ENCODE measurements at places on chromosomes 12 and 14.
A peak's percentile ranks its signal among the peaks of the same experiment; 100 is the strongest.

DNA sequence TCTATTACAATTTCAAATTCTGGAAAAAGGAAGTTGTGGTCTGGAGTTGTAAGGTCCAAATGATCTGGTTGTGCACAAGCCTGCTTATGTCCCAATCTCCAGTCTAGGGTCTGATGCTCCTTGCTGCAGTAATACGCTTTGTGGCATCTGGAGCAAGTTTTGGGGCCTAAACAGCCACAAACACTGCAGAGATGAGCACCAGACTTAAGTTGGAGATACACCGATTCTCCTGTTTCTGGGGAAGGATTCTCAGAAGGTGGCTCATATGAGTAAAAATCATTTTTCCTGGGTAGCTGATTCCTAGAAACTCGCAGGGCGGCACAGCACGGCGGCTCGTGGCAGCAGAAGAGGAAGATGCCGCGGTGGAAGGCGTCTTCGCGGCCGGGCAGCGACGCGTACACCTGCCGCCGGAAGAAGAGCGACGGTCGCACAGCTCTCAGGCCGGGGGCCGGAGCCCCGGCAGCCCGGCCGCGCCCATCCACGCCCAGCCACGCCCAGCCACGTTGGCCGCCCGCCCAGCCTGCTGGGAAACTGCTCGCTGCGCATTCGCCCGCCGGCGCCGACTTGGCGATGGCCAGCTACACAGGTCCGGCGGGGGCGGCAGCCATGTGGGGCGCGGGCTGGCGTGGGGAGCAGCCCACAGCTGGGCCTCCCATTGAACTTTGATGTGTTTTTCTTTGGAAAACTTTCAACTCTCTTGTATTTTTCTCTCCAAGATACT, 129.0 kb downstream of the ASCL4 start:
- peak; percentile 77 for DNase-seq

DNA sequence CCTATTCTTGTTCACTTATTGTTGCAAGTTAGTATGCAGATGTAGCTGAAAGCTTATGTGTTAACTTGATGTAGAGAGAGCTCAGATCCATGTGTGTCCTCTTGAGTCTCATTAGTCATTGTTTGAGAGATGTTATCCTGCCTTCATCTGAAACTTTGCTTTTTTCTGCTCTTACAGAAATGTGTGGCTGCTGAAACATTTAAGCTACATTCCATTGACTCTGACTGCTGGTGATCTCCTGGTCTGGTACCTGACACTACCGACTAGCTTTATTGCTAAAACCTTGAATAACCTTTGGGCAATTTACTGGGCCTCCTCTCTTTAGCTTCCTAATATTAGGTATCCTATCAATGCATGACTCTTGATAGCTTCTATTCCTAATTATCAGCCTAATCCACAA, 705.6 kb upstream of the FOXG1 start:
- no peak for DNase-seq

DNA sequence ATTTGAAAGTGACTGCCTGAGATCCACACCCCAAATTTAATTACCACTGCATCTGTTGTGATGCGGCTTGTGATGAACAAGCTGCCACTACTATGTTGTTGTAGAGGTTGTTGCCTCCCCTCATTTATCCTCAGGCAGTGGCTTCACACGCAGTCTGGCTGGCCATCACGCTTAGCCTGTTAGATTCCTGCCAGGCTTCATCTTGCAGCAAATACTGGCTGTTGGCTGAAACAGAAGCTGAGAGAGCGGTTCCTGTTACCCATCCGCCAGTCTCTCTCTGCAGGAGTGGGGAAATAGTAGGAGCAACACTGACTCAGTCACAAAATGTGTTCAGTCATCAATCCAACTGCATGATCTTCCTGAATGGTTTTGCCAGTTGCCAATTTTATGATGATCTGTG, 934.4 kb downstream of the FLRT2 start:
- DNase-seq, result no peak

- no peak for DNase-seq
Observed at GRCh38 chr14:43503508-43503907, 1003.6 kb downstream of the FSCB start.

DNA sequence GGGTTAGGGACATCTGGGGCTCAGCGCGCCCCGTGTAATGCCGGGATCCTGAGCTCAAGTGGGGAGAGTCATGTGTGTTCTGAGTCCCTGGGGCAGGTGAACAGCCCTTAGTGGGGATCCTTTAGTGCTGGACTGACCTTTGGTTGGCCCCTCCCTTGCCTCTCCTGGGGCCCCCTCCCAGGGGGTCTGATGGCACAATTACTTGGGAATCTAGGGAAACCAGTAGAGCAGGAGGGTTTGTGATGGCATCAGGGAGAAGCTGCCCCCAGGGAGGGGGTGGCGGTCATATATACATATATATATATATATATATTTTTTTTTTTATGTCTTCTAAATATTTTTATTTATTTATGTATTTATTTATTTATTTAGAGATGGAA, at the start of gene MORN3:
Gene MORN3 (minus strand): TSS at position 134 of the 380 bp plus-strand sequence. CDS start 171 bp downstream, outside the sequence.
- no peak for DNase-seq

DNA sequence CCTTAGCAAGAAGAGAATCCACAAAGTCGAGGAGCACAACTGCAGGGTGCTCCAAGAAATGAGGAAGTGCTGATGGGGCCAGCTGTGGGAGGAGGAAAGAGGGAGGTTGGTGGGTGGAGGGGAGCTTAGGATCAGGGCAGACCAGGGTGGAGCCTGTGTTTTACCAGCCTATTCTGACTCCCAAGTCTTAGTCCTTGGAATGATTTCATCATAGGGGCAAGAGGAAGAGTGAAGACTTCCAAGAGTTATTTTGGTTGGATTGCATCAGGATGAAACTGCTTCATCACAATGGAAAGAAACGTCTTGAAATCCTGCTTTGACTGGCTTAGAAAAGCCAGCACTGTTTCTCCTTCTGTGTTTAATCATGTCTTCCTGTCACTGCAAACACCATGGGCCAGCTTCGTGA, 194.0 kb downstream of the DPF3 start:
- no peak for DNase-seq

GRCh38 chr12:42326541-42327226, 717 bp downstream of the PPHLN1 start:
- DNase-seq, result peak; percentile 45

- DNase-seq, result no peak
Observed at GRCh38 chr14:24308342-24309124, 756 bp upstream of the CIDEB start.

GRCh38 chr14:69673104-69673503, 61.7 kb downstream of the SUSD6 start:
- no peak for DNase-seq

DNA sequence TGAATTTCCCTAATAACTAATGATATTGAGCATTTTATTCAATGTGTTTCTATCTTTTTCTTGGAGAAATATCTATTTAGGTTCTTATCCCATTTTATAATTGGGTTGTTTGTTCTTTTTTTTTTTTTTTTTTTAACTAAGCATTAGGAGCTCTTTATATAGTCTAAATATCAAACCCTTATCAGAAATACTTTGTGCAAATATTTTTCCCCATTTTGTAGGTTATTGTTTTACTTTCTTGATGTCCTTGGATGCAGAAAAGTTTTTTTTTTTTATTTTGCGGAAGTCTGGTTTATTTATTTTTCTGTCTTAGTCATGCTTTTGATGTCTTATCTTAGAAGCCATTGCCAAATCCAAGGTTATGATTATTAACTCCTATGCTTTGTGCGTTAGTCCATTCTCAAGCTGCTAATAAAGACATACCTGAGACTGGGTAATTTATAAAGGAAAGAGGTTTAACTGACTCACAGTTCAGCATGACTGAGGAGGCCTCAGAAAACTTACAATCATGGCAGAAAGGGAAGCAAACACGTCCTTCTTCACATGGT, 434.3 kb upstream of the TBX3 start:
- DNase-seq, result no peak

- DNase-seq, result no peak
Observed at GRCh38 chr12:112987561-112987960, 9.2 kb downstream of the OAS2 start.

GRCh38 chr14:74547331-74547927, 53.9 kb downstream of the ISCA2 start:
- DNase-seq, result no peak

DNA sequence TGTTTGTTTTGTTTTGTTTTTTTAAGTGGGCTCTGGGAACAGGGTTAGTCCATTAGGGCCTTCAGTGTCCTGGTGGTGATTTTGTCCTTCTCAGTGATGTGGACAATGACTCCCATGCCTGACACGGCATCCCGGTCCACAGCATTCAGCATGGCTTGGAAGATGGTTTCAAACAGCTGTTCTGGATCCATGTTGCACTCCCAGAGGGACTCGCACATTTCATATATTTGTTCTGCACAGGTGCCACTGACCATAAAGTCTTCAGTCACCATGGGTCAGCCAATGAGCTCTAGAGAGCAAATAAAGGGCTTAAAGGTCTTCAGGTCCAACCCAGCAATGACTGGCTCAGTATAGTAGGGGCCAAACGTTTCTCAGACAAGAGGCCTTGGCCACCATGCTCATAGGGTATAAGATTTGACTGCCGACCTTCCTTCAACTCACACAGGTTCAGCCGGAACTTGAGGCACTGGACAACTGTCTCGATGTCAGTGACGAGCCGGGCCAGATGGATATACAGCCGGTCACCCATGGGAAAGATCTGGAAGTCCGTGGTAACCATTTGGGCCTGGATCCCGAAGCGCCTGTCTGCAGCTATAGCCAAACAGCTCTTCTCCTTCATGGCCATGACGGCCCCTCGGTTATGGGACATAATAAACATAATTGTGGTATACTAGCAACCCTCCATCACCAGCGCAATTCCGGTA, 18.0 kb downstream of the OR10P1 start:
- DNase-seq, result no peak

DNA sequence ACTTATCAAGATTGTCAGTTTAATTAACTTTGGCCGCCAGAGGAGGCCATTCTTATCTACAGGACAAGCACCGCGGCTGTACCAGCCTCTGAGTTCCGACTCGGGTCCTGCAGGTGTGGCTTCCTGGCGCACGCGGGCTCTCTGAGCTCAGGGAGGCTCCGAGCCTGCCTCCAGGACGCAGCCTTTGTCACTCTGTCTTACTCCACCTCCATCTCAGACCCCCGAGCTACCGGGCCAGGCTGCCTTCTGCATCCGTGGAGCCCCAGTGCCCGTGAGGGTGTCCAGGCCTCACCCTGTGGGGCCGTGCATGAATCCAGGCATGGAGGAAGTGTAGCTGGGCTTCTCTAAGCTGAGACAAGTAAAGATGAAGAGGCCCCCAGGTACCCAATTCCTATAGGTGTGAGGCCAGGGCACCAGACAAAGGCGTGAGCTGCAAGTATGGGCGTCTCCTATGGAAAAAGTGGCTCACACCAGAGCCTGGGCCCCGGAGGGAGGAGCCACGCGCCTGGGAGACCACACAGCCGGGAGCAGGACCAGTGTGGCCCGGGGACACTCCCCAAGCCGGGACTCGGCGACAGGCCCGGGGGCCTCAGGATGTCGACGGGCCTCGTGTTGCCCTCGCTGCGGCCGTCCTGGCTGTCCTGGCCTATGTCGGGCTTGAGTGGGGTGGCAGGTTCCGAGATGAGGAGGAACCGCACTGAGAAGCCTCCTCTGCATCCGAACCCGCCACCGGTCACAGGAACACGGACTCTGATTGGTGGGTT, 42.8 kb downstream of the NOC4L start:
- no peak for DNase-seq

DNA sequence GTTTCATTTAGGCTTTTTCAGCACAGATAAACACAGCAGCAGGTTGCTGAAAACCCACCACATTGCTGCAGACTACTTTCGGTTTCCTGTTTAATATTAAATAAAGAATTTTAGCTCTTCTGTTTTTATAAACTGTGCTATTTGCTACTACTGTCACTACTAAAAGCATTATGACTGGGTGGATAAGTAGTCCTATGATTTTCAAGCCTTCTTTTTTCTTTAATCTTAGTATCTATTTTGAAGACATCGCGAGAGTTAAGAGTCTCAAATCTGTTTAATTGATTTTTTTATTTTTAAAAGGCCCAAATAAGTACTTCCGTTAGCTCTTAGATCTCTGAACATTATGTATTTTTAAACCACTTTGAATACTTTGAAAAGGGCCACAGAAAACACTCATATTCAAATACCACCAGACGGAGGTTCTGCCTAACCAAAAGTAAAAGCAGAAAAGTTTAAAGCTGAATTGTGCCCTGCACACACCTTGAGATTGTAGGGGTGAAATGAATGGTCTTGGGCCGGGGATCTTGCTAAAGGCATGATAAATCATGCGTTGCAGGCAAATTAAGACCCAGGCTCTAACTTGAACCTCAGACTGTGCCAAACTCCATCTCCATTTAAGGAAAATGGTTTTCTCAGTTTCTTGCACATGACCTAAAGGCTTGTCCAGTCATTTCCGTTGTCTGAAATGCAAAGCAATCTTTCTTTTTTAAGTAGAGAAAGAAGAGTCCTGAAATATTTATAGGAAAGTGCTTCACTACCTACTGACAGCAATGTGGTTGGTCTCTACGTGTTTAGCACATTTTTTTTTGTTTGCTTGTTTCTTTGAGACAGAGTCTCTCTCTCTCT, 13.6 kb upstream of the FOXN3 start:
- DNase-seq, result no peak

- no peak for DNase-seq
Observed at GRCh38 chr14:68770553-68771286, 22.1 kb downstream of the ZFP36L1 start.

- DNase-seq, result no peak
Observed at GRCh38 chr12:93959657-93960056, 188.7 kb upstream of the PLXNC1 start.

DNA sequence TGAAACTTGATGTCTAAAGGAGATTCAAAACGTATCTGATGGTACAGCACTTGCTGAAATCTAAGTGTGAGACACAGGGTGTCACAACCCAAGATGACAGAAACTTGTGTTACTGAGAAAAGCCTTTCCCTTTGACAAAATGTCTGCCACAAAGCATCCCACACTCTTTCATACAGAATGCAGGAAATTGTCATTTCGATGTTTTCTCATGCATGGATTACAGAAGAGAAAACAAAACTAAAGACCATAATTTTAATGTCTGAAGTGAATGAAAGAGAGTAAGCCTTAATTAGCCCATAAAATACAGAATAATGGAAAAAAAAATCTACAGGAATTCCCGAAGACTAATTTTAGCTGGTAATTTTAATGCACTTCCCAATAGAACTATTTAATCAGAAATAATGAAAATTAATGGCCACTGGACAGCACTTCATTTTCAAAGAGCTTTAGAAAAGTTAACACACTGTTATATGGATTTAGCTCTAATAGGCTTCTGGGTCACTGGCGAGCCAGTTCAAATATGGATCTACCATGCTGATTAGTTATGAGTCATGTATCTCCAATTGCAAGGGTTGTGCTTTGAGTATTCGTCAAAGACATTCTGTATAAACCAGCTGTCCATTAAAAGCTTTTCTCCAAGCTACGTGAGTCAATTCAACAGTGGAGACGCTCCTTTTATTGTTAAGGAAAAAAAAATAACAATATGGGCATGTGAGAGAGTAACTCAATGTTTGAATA, 656.7 kb downstream of the SLC16A7 start:
- peak; percentile 66 for DNase-seq

All from retina (tissue), 1 donor.